ENCODE measurements at places on chromosomes 12 and 14.

- DNase-seq: no peak
These were observed 25.4 kb downstream of the UTP20 start for GRCh38 chr12:101305226-101305779.

DNA sequence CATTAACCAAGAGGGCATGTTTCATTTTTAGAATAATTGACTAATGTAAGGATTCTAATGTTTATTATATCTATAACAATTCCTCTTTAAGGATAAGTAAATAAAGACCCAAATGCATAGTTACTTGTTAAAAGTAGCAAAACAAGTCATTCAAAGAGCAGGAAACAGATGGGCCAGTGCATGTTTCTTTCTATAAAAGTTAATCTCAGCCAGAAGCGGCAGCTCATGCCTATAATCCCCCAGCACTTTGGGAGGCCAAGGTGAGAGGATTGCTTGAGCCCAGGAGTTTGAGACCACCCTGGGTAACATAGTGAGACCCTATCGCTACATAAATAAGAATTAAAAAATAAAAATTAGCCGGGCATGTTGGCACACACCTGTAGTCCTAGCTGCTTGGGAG is 391.0 kb upstream of the RGS6 start:
- DNase-seq: no peak

GRCh38 chr14:103451401-103451800 is 66.2 kb downstream of the MARK3 start:
- DNase-seq: no peak

GRCh38 chr14:87005280-87005679 is 987.7 kb downstream of the GALC start:
- DNase-seq: no peak

- no peak for DNase-seq
These were observed 405.3 kb downstream of the MED13L start for GRCh38 chr12:115872212-115872611.
